ENCODE measurements at places on chromosomes 3 and 15.

DNA sequence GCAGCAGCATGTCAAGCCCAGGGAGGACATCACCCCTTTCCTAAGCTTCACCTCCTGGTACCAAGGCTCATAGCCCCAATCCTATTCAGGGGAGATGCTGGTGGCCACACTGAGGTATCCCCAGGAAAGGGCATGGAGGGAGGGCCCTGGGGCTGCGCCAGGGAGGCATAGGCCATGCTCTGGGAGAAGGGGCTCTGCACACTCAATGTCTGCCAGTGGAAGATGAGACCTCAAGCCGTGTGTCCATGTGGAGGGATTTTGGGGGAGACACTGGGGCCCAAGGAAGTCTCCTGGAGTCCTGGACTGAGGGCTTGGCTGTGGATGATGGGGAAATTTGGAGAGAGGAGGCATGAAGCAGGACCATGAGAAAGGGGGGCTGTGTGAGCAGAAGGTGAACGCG is 21.2 kb upstream of the PRR23E start:
- DNase-seq = no peak

DNA sequence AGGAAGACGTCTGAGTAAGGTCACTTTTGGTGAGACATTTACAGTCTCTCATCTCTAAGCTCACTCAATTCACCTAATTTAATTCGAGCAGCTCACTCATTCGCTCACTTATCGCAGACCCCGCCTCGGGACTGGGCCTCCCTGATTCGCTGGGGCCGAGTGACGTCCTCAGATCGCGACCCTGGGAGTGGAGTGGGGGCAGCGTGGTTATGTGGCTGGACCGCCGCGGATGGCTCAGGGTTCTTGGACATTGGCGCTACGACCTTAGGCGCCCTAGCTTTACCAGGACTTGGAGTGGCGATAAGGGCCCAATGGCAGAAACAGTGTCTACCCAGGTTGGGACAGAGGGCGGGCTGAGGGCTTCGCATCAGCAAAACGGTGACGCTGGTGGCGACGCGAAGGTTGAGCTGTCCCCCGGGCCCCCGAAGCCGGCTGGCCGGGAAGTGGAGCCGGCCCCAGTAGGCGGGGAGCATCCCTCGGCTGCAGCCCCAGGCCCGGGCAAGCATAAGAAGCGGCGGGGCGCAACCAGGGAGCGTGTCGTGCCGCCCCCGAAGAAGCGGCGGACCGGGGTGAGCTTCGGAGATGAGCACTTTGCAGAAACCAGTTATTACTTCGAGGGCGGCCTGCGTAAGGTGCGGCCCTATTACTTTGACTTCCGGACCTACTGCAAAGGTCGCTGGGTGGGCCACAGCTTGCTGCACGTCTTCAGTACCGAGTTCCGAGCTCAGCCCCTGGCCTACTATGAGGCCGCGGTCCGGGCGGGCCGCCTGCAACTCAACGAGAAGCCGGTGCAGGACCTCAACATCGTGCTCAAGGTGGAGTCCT is at the start of gene RPUSD2:
Gene RPUSD2, plus strand, starts transcription at position 171 of the 825 bp plus-strand sequence. Its CDS starts 39 bp downstream, at position 210.
- peak; percentile 97 for DNase-seq

- no peak for DNase-seq
These were observed 97.7 kb upstream of the CHRNA7 start for GRCh38 chr15:31932576-31932975.

DNA sequence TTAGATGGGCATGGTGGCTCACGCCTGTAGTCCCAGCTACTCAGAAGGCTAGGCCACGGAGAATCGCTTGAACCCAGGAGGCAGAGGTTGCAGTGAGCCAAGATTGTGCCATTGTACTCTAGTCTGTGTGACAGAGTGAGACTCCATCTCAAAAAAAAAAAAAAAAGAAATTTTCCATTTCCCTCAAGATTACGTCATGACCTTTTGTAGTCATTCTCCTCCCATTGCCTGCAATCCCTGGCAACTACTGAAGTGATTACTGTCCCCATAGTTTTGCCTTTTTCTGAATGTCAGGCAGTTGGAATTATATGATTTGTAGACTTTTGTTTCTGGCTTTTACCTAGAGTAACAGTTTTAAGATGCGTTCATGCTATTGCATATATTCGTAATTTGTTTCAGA is 28.0 kb downstream of the WDR76 start:
- DNase-seq = no peak

DNA sequence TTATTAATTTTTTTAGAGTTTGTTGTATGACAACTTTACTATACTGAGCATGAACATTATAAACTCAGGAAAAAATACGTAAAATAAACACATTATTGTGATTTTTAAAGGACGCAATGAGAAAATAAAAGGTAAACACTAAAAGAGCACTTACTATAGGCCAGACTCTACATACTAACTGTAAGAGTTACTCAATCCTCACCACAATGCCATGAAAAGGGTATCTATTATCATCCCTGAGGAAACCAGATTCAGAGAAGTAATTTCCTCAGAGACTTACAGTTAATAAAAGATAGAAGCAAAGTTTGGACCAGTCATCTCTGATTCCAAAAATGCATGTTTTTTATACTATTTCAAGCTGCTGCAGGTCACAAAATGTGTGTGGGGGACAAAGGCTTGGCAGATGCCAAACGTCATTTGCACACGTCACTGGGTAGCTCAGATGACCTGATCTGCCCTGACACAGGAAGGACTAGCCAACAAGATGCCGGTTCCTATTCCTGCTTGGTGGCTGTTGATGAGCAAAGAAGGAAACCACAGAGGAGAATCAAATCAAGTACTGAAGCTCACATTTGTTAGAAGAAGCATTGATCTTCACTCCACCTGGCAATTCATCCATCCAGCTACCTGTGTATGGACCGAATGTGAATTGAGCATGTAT is 42.3 kb downstream of the KLHL6 start:
- DNase-seq = peak; percentile 81

DNA sequence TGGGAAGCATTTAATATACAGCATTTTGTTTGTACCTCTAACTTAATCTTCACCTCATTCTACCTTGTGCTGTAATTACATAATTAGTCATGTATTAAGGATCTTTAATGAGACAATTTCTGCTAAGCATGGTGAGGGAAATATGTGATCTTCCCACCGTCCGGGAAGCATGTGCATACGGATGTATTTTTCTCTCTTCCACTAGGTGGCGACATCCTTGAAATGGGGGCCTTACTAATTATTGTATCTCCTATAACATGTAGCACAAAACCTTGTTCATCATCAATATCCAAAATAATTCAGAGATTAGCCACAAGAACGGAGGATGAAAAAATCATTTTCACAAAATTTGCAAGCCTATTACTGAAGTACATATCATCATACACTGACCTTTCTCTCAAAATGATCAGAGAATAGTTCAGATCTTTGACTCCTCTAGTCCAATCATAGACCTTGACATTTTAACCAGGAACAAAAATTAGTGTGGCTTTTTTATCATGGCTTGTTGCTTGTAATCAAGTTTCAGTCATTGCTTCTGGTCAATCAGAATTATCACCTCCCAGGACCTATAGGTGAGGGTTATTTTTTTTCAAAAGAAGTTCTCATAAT is 148.9 kb upstream of the GBE1 start:
- peak; percentile 7 for DNase-seq

GRCh38 chr3:115160295-115160694 is 13.2 kb upstream of the ZBTB20 start:
- DNase-seq = no peak

DNA sequence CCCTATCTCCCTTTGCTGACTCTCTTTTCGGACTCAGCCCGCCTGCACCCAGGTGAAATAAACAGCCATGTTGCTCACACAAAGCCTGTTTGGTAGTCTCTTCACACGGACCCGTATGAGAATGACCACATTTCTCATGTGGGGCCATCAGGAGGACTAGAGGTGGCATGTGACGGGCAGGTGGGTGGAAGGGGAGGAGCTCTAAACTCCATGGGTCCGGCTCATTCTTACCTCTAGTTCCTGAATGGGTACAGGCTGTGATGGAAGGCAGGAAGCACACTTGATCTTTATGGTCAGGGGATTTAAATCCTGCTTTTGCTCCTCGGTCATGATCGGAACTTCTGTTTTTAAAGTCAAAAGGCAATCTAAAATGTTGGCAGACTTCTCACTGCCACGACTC is 28.6 kb downstream of the CFAP92 start:
- DNase-seq = no peak

- no peak for DNase-seq
These were observed 637.9 kb downstream of the NLGN1 start for GRCh38 chr3:174035328-174035886.

DNA sequence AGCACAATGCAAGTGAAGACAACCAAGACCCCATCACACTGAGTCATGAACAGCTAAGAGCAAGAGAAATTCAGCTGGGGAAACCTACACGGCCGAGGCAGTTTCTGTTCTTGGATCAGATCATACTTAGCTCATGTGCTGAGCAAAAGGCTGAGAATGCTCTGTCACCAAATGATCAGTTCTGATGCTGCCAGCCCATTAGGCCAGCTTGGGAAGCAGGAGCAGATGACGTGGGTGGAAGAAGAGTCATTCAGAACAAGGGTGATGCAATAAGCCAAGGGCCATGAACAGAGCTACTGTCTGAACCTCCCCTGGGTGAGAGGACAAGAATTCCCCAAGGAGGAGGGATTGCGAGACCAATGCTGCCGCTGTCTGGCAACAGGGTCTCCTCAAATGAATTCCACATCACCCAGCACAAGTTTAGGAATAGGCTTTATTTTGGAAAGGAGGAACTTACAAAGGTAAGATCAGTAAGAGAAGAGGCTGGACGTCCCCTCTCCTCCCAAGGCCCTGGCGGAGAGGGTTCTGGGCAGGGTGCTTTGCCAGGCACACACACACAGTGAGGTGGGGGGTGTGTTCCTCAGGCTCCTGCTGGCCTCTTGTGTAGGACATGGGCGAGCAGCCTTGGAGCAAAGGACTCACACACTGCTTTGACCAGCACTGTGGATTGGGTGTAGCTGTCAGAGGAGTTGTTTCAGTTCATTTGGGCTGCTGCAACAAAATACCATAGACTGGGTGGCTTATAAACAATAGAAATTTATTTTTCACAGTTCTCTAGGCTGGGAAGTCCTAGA is 65.6 kb upstream of the CTXND1 start:
- no peak for DNase-seq

GRCh38 chr15:43214169-43214568 is 6.6 kb downstream of the EPB42 start:
- no peak for DNase-seq

DNA sequence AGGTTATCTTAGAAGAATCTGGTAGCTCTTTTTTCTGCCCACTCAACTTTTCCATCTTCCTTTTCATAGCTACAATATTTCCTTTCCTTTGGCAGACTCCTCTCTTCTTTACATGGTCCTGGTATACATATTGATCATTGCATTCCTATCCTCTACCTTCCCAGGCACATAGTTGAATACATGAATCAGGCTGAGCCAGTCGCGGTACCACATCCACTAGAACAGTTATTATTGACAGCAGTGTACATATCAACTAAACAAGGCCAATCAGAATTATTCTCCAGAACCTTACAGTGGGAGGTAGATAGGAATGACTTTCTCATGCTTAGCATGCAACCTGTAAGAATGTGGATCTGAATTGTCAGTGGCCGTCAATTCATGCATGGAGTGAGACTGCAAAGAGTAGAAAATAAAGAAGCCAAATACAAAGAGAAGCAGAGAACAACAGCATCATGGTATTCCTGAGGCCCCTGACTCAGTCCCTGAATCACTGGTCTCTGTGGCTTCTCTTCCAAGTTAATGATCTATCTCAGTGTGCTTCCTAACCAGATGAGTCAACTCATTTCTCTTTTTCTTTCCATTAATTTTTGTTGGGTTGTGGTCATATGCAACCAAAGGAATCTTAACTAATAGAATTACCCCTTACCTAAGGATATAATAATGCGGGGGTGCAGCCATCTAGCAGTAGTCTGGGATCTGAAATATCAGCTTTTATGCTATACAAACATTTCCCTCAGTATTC is 60.9 kb upstream of the DCBLD2 start:
- no peak for DNase-seq

DNA sequence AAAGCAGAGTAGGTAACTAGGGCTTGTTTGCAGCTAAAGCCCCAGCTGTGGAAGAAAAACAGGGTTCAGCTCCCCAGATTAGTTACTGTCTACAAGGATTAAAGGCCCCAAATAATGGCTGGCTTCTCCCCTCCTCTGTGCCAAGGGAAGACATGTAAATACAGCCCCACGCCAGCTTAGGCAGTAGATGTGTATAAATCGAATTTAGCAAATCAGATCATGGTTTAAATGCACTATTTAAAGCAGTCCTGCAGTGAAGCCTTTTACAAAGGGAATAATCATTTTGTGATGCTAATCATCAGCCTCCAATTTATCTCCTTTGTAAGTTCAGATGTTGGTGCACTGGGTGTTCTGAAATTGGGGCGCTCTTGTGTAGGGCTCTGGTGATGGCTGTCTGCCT is 46.7 kb upstream of the POLG start:
- no peak for DNase-seq

GRCh38 chr3:63927422-63928280 is 15.5 kb upstream of the SCAANT1 start:
- DNase-seq = no peak

GRCh38 chr3:4736284-4736861 is 242.9 kb upstream of the BHLHE40 start:
- DNase-seq = no peak

- DNase-seq = peak; percentile 73
These were observed 532 bp downstream of the B4GALT4 start for GRCh38 chr3:119240101-119240590.

- DNase-seq = no peak
These were observed 20.8 kb downstream of the STAC start for GRCh38 chr3:36401056-36401455.

DNA sequence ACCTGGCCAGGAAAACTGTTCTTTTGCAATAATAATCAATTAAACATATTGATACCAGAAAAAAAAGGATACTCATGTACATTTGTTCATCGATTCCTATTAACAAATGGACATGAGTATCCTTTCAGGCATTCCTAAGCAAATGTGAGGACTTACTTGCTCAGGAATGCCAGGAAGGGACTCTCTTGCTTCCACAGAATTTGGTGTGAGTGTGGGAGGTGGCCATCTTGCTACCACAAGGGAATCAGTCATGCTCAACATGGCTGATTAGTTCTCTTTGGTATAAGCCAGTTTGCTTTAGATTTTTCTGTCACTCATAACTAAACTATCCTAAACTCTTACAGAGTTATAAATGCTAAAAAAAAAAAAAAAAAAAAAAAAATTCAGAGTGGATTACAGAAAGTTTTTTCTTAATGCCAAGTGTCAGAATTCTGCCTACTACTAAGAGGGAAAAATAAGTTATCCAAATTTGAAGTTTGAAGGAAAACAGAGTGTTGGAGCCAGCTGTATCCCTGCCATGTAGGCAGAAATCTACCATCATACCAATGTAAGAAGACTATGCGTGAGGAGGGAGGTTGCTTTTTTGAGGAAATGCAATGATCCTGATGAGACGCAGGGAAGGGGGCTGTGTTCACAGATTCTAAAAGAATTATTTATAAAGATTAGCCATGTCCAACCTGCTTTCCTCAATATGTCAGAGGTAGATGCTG is 98.7 kb downstream of the PLD1 start:
- DNase-seq = no peak

DNA sequence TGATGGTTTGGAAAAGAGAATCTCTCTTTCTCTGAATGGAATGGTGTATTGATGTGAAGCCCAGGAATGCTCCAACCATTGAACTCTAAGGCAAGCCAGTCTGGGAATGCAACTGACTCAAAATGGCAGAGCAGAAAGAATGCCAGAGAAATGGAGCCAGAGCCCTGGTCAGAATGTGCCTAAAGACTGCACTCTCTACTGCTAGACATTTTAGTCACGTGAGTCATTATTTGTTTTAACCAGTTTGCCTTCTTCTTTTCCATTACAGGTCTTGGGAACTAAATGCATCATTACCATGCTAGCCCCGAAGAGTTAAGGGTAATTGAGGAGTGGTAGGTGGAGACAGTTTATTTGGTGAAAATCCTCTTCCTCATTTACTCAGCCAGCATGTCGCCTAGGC is 67.3 kb upstream of the TRIM42 start:
- DNase-seq = no peak

All from activated naive CD4-positive, alpha-beta T cell treated with anti-CD3 and anti-CD28 coated beads for 36 hours (primary cell).